ENCODE measurements at places on chromosomes 3 and 15.

GRCh38 chr15:35986191-35986721 is 440.3 kb upstream of the DPH6 start:
- no peak for DNase-seq

GRCh38 chr3:178982137-178982536 is 89.5 kb downstream of the ZMAT3 start:
- no peak for DNase-seq

- DNase-seq = no peak
Observed at GRCh38 chr3:9912294-9912935, 4.5 kb upstream of the IL17RC start.

GRCh38 chr3:149245738-149246451 is 24.3 kb upstream of the CP start:
- DNase-seq = no peak

GRCh38 chr15:96354731-96355567 is 24.4 kb downstream of the NR2F2 start:
- DNase-seq = no peak

GRCh38 chr3:72538070-72538745 is 310.0 kb downstream of the SHQ1 start:
- DNase-seq = no peak

DNA sequence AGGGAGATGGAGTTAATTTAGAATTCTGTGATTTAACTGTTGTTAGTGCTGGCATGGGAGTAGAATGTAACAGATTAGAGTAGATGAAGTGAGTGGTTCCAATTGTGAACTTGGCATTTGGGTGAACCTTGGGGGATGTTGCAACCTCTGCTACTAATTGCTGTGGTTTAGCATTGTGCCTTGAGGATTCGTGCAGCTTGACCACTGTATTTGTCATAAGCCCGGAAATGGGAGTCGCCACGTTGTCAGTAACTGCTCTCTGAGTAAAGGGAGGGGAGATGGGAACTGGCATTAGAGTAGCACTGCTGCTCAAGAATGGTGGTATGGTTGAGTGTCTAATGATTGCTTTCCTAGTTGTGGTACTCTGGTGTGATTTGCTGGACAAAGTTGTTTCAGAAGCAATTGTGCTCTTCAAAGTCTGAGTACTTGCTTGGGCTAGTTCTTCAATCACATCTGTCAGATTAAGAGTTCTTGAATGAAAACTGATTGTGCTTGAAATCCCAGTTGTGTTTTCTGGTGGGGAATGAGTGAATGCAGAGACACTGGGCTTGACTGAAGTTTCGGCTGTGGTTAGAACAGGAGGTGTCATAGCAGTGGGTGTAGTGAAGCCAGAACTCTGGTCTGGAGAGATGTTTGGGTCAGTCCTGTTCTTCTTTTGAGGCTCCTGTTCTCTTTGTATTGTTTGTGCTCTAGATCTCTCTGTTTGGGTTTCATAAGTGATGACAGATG is 15.4 kb downstream of the IGSF10 start:
- DNase-seq = no peak

DNA sequence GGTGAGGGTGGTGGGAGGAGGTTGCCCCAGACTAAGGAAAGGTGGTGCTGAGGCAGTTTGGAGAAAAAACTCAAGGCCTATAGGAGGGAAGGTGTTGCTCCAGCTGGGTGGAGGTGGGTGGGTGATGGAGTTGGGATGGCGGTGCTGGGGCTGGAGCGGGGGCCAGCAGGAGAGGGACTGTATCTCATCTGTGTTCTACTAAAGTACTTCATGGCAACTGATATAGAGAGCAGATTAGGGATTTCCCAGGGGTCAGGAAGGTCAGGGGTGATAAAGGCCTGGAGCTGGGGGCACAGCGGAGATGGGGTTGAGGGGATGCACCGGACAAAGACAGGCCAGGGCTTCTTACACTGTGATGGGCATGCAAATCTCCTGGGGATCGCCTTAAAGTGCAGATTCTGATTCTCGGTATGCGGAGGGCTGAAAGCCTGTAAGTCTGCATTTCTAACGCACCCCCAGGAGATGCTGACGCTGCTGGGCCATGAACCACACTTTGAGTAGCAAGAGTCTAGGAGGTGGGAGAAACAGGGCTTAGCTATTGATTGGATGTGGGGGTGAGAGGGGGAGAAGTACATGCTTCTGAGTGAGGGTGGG is 4.2 kb downstream of the KLHL40 start:
- DNase-seq = no peak

- DNase-seq = no peak
Observed at GRCh38 chr15:66070220-66070934, 183.2 kb downstream of the MEGF11 start.

DNA sequence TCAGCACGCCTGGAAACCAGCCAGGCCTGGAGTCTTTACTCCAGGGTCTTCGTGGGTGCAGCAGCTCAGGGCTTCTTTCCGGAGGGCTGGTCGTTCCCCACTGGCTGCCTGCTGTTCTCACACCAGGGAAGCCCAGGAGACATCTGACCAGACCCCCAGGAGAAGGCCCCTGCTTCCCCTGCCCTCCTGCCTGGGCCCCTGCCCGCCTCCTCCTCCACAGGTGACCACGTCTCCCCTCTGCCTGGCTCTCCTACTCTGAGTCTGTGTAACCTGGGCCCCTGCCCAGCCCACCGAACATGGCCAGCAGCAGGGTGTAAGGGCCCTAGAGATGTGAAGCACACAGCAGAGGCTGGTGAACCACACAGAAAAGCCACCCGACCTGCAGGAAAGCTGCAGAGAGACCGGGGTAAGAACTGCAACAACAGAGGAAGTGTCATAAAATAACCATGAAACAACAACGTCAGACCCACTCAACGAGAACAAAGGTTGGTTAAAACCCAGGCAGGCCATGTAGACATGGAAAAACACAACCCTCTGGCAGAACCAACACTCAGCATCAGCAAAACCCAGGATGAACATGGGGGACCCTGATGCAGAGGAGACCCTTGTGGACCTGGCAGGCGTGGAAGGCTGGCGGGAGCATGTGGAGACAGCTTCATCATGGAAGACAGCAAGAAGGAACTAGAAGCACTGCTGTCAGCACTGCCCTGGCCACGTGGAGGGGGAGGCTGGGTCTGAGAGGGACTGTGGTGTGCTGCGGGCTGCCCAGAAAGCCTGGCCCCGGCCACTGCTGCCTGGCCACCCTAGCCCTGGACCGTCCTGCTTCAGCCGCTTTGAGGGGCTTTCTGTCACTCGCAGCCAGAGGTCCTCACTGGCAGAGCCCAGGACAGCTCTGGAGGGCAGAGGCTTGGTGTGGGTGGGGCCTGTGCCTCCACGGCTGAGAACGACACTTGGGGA is 20.4 kb downstream of the UROC1 start:
- no peak for DNase-seq

- no peak for DNase-seq
Observed at GRCh38 chr3:72273615-72274014, 488.7 kb upstream of the PROK2 start.

- DNase-seq = no peak
Observed at GRCh38 chr3:66018057-66019033, 20.4 kb downstream of the MAGI1 start.

DNA sequence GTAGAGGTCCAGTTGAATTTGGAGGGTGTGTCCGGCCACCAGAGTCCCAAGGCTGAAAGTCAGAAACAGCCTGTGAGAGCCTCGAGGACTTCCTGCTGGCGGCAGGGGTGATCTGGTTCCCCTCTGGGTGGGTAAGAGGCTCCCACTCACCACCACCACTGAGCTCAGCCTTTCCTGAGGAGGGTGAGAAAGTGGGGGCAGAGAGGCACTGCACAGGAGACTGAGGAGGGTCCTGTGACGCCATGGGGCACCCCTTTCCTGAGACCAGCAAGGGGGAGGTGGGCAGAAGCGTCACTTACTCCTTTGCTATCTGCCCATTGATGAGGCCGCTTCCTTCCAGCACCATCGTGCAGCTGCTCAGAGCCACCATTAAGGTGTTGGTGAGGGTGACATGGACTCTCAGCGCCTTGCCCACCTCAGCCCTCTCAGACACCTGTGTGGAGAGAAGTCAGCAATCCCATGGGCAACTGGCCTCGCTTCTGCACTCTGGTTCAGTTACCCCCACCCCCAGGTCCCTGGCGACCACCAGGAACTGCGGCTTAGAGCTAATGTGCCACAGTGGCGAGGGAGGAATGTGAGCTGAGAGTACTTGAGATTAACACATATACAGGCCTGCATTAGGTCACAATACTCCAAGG is 10.0 kb upstream of the TGM5 start:
- DNase-seq = no peak

DNA sequence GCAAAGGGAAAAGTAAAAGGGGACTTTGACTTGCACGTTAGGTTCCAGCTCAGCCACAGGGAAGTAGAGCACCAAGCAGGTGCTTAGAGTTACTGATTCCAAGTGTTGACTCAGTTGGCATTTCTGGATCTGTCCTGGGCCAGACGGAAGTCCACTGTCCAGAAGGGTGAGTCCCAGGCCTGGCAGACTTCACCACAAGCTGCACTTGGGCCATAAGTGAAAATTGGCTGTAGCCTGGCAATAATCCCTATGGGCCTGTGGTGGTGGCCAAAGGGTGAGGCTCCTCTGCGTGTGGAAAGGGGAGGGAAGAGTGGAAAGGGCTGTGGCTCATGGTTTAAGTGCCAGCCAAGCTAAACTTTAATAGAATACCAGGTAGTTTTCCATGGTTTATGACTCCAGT is 121.5 kb downstream of the DTWD1 start:
- DNase-seq = no peak

- no peak for DNase-seq
Observed at GRCh38 chr15:68220967-68221366, 8.6 kb downstream of the CLN6 start.

- DNase-seq = no peak
Observed at GRCh38 chr3:107395066-107395465, 17.8 kb downstream of the CCDC54 start.

GRCh38 chr3:184355261-184356040 is 6.0 kb downstream of the CLCN2 start:
- no peak for DNase-seq

DNA sequence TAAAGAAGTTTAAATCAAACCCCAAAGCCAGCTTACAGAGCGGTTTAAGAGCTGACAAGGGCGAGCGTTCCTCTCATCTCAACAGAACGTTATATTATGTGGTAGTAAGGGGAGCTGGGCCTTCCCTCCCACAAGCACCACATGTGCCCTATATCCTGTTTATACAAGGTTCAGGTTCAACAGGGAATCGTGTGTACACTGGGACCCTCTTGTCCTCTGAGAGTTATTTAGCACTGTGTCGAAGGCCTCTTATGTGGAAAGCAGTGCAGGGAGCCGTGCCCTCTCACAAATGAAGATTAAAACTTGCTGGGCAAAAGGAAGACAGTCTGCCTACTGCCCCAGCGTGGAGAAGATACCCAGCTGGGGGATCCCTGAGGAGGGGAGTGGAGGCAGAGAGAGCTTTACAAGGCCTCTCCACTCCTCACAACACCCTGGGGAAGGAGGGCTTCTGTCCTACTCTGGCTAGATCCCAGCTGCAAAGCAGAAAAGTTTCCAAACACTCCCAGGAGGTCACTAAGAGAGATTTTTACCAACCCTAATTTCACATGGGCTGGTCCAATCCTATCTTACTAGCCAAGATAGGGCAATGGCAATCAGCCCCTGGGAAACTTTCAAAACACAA is 2.9 kb downstream of the TLE3 start:
- no peak for DNase-seq

- DNase-seq = no peak
Observed at GRCh38 chr3:164377466-164377865, 700.8 kb downstream of the SI start.

DNA sequence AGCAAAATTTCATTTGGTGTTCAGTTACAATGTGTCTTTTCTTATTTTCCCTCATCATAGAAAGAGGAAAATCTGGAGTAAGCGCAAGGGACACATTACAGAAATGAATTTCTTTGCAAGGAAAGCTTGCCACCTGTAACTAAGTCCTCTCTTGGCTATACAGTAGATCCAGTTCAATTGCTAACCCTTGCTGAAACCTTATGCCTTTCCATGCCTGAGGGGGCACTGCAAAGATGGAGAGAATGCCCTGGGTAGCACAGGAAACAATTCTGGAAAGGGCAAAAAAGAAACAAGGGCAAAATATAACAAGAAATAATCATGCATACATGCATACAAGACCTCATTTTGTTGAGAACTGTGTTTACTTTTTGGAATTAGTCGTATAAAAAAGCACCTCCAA is 4.3 kb downstream of the CADM2 start:
- DNase-seq = no peak

DNA sequence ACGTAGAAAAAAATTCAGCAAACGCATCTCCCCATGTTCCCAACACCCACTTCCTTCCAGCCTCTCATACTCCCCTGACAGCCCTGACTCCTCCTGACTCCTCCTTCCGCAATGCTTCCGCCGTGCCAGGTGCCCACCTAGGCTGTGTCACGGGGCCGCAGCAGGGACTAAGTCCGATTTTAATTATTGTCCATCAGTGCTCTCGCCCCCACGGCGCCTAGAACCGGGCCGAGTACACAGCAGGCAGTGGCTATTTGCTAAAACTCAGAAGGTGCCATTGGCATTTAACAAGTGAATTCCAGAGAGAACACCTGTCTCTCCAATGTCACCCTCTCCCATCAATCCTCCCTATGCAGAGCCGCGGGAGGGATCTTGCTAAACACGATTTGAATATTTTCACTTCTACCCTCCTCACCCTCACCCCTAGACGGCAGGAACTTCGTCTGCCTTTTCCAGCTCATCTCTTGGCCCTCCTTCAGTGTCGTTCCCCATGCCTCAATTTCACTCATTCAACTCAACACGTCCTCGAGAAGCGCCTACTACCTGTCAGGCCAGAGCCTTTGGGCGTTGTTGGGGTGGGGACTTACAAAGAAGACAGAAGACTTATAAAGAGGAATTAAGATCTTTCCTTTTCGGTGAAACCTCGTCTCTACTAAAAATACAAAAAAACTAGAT is 11.5 kb upstream of the SHF start:
- no peak for DNase-seq

GRCh38 chr3:44516230-44516629 is 38.8 kb upstream of the ZNF445 start:
- no peak for DNase-seq

GRCh38 chr15:53559364-53560277 is 199.8 kb downstream of the WDR72 start:
- DNase-seq = no peak

- no peak for DNase-seq
Observed at GRCh38 chr3:78977073-78977472, 790.7 kb downstream of the ROBO1 start.

DNA sequence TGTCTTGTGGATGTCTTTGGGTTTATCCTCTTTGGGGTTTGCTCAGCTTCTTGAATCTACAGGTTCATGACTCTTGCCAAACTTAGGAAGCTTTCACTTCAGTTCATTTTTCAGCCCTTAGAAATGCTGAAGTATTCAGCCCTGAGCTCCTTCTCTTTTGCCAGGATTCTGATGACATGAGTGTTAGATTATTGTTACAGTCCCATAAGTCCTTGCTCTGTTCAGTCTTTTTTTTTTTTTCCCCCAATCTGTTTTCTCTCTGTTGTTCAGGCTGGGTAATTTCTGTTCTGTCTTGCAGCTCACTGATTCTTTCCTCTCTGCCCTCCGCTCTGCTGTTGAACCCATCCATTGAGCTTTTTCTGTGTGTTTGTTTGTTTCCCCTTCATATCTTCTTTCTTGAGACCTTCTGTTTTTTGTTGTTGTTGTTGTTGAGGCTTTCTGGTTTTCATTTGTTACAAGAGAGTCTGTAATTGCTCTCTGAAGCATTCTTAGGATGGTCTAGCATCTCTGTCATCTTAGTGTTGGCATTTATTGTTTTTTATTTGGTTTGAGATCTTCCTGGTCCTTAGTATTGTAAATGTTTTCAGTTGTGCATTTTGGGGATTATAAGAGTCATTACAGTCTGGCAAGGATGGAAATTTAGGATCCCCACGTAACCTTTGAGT is 18.4 kb downstream of the LRCH3 start:
- no peak for DNase-seq

GRCh38 chr15:72706266-72706665 is 20.3 kb downstream of the BBS4 start:
- DNase-seq = no peak

All from esophagus squamous epithelium (tissue), 5 donors.